Pons (tissue), 1 donor: ENCODE measurements at places on chromosomes 1 and 21.
A peak's percentile ranks its signal among the peaks of the same experiment; 100 is the strongest.

GRCh38 chr1:22827666-22828483 is 117.2 kb downstream of the EPHB2 start:
- DNase-seq: no peak

- peak; percentile 85 for DNase-seq
Observed at GRCh38 chr1:39258146-39258924, 53.8 kb downstream of the MACF1 start.

DNA sequence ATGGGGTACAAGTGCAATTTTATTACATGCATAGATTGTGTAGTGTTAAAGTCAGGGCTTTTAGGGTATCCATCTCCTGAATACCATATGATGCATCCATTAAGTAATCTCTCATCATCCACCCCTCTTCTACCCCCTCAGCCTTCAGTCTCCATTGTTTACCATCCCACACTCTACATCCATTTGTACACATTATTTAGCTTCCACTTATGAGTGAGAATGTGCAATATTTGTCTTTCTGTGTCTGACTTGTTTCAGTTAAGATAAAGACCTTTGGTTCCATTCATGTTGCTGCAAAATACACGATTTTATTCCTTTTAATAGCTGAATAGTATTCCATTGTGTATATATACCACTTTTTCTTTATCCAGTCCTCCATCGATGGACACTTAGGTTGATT is 222.5 kb upstream of the USP24 start:
- no peak for DNase-seq

- DNase-seq: peak; percentile 35
Observed at GRCh38 chr1:22969304-22969709, 3.4 kb downstream of the LACTBL1 start.

DNA sequence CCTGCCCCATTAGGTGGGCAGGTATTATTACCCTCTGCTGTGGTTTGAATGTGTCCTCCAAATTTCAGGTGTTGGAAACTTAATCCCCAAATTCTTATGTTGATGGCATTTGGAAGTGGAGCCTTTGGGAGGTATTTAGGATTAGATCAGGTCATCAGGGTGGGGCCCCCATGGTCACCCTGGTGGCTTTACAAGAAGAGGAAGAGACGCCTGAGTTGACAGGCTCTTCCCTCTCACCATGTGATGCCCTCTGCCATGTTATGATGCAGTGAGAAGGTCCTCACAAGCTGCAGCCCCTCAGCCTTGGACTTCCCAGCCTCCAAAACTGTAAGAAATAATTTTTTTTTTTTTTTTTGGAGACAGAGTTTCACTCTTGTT is 8.8 kb upstream of the THEMIS2 start:
- DNase-seq: no peak

DNA sequence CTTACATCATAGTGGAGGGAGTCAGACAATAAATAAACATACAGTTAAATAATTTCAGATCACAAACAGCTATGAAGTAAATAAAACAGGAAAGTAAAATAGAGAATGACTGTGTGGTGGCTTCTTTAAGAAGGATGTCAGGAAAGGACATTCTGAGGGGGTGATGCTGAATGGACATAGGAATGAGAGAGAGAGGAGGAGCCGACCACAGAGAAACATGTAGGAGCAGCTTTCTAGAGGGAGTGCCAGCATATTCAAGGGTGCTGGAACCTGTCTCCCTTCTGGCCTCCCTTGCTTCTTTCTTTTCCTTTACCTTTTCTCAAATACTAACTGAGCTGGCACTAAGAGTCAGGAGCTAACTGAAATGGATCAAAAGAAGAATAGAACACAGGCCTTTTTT is 20.5 kb upstream of the BCL10 start:
- no peak for DNase-seq

GRCh38 chr1:216691710-216692109 is 31.5 kb downstream of the ESRRG start:
- DNase-seq: no peak

DNA sequence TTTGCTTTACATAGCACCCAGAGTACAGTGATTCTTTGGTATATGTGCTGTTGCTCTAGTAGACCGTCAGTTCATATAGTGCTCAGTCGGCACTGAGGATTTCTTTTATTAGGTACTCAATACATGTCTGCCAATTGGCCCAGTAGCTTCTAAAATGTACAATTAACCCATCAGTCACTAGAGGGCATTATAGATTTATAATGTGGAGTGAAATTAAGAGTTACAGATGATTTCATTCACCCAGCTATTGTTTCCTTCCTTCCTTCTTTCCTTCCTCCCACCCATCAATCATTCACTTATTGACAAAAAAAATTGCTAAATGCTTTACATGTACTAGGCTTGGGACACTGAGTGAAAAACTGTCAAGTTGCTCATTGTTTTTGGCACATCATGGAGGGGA is 263.6 kb upstream of the USP24 start:
- DNase-seq: no peak

- no peak for DNase-seq
Observed at GRCh38 chr21:39632796-39633442, 20.2 kb downstream of the B3GALT5 start.

DNA sequence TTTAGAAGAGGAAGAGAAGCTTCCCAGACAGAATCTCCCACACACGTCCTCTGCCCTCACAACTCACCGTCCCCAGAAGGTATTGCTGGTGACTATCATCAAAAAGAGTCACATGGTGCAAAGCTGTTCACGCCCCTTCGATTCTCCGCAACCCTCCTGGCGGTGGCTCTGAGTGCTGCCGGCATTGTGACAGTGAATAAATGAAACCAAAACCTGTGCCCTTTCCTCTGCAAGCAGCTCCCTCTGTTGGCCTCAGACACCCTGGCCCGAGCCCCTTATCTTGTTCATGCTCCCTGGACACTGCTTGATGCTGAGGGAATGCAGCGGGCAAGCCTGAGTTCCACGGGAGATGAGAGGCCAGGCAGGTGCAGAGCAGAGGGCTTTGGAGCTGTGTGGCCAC is 510.3 kb downstream of the NPHP4 start:
- no peak for DNase-seq

DNA sequence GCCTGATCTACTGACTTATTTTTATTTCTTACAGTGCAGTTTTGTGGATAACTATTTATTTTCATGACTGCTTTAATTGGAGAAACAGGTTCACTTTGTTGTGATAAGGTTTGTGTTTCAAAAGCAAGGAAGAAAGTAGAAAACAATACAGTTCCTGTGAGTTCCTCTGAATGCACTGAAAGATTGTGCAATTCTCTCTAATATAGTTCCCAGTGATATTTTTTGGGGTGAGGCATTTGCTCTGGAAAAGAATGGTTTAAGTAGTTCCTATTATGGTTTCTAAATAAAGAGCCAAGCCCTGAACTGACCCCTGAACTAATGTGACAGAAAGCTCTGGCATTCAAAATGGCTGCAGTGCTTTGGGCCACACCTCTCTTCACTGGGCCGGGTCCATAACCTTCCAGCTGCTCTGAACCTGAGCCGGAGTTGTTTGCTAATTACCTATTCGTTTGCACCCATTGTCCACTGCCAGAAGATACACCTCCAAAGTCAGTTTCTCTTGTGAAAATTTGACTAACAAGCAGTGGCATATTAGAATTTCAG is 56.6 kb upstream of the VTCN1 start:
- no peak for DNase-seq

DNA sequence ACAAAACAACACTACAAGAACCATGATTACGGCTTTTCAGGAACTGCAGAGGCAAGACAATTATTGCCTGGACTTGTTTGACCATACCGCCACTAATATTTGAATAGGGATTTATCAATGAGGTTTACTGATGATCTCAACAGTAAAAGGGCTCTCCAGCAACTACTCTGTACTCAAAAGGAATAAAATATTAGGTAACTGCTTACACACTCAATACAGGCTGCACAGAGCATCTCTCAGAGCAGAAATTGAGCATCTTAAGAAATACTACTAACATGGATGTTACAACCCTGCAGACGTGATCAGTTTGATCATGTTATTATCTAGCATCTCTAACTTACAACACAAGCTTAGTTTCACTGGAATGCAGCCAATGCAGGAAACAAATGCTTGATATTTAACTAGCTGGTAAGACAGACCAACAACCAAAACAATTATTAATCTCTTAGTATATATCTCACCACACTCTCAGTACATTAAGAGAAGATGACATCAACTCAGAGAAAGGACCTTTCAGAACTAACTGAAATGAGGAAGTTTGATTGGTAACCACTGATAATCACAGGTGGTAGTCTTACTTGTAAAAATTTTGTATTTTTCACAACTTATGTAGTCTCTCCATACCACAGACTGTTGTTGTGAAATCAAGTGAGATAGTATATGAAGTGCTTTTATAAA is 52.2 kb downstream of the PUM1 start:
- DNase-seq: no peak

GRCh38 chr1:905071-905749 is 18.5 kb upstream of the SAMD11 start:
- no peak for DNase-seq

DNA sequence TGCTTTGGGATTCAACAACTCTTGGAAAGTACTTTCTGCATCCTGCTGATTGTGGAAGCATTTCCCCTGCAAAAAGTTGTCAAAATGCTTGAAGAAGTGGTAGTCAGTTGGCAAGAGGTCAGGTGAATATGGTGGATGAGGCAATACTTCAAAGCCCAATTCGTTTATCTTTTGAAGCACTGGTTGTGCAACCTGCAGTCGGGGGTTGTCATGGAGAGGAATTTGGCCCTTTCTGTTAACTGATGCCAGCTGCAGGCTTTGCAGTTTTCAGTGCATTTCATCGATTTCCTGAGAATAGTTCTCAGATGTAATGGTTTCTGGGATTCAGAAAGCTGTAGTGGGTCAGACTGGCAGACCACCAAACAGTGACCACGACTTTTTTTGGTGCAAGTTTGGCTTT is 47.6 kb upstream of the GJA5 start:
- DNase-seq: no peak

- DNase-seq: no peak
Observed at GRCh38 chr1:25784575-25785051, 15.4 kb upstream of the SELENON start.

GRCh38 chr1:70475023-70475422 is 64.0 kb downstream of the CTH start:
- no peak for DNase-seq

- no peak for DNase-seq
Observed at GRCh38 chr1:171585715-171586114, 36.3 kb upstream of the MYOCOS start.

DNA sequence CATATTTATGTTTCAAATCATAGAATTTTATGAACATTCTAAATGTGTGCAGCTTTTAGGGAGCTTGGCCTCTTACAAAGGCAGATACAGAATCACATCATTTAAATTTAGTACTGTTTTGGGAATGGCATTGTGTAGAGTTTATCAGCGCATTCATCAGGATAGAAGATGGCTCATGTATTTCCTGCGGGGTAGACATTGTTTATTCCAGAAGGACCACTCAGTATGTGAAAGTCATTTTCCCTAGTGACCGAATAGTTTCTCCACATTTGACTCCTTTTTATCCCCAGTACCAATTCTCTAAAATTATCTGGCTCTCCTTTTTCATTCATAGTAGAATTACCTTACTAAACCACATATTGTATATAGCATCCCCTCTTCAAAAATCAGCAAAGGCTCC is 981.9 kb upstream of the ADGRL4 start:
- DNase-seq: no peak

DNA sequence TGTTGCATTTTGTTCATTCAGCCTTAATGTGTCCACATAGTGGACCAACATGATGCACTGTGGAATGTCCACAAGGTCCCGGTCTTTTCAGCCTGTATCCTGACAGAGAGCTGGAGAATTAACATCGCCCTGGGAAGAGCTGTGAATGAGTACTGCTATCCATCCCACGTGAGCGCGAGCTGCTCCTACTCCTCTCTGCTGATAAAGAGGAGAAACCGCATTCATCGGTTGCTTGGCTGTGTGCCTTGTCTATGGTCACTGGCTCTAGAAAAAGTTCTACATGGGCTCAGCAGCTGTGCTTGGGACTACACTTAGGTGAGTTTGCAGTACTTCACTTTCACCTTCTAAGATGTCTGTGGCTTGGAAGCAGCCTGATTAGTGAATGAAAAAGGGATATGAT is 31.1 kb upstream of the IGSF5 start:
- no peak for DNase-seq

- no peak for DNase-seq
Observed at GRCh38 chr1:215188302-215188950, 105.9 kb downstream of the KCNK2 start.

DNA sequence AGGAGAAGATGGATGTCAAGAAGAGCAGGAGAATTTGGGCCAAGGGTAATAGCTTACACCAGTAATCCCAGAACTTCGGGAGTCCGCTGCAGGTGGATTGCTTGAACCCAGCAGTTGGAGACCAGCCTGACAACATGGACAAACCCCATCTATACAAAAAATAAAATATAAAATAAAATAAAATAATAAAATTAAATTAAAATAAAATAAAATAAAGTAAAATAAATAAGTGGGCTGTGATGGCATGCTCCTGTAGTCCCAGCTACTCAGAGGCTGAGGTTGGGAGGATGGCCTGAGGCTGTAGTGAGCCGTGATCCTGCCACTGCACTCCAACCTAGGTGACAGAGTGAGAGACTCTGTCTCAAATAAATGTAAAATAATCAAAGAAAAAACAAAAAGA is 1946.7 kb downstream of the MRPL39 start:
- no peak for DNase-seq

DNA sequence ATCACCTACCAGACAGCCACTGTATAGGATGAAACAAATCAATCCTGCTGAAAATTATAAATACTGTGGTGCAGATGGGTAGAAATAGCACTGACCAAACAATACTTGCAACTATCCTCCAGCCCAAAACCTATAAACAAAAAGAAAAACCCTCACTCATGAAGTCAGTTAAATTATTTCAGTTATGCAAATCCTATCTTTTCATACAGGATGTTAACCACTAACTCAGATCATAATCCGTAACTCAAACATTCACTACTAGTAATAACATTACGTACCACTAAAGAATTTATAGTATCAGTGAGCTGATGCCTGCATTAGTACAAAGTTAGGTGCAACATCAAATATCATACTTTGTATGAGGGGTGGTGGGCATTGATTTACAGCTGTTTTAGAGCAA is 2.6 kb downstream of the NDC1 start:
- no peak for DNase-seq

DNA sequence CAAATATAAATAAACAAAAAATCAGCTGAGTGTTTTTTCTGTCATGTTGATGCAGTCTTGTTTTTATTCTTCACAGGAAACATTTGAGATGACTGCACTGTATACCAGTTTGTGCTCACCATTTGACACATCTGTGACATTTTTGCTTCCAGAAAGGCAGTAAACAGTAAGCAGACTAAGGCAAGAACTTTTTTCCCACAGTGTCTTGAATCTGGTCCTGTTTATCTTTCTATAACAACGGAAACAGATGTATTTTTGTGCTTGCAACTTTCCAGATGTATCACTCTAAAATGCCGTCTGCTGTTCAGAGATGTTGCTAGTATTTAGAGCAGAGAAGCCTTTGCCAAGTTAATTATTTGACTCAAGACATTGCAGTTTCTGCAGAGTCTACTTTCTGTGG is 105.5 kb downstream of the ZC3H11B start:
- no peak for DNase-seq

DNA sequence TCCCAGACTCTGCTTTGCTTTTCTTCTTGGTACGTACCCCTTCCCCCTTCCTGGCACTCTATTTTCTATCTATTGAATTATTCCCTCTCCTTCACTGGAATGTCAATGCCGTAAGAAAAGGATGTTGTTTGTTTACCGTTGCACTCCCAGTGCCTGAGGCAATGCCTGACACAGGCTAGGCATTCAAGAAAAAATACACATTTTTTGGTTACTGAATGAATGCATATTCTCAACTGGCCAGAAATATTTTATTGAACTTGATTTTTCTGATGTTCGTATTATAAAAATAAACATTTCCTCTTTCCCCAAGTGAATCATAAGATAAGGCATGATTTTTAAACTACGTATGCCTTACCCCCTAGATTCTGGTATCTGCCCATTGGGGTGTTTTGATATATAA is 41.2 kb downstream of the GNG12 start:
- no peak for DNase-seq
